Stimulated activated CD8-positive, alpha-beta memory T cell treated with anti-CD3 and anti-CD28 coated beads, Interleukin-15, amount 100 ng/mL, for 4 hours (primary cell): ENCODE measurements at places on chromosomes 2 and 18.

GRCh38 chr18:58367425-58368140 is 261.3 kb downstream of the ALPK2 start:
- no peak for DNase-seq

- DNase-seq, result no peak
Measured at GRCh38 chr18:3654442-3655253, 204.7 kb downstream of the TGIF1 start.

- no peak for DNase-seq
Measured at GRCh38 chr2:142716463-142717242, 160.8 kb upstream of the KYNU start.

GRCh38 chr2:64698177-64698643 is 44.5 kb upstream of the SERTAD2 start:
- no peak for DNase-seq

DNA sequence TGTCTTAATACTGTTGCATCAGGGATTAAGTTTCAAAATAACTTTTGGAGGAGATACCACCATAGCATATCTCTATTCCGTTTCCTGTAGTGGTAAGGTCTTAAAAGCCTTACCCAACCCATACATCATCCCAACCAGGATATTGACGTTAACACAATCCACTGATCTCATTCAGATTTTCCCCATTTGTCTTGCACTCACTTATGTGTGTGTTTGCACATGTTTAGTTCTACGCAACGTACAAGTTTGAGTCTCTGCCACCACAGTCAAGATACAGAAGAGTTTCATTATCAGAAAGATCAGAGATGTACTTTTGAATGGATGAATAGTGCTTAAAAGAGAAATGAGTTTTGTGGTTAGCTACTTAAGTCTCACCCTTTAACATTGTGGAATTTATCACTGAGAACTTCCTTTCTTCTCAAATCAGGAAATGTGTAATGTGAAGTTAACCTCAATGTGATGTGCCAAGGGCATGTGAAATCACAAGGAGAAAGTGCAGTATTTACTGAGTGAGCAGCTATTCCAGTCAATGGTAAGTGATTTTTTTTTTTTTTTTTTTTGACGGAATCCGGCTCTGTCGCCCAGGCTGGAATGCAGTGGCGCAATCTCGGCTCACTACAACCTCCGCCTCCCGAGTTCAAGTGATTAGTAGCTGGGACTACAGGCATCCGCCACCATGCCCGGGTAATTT is 69.2 kb upstream of the EPHA4 start:
- no peak for DNase-seq

GRCh38 chr2:57434972-57435371 is 611.6 kb upstream of the VRK2 start:
- DNase-seq, result no peak

GRCh38 chr2:242040303-242040655 is 170.8 kb downstream of the RTP5 start:
- no peak for DNase-seq

DNA sequence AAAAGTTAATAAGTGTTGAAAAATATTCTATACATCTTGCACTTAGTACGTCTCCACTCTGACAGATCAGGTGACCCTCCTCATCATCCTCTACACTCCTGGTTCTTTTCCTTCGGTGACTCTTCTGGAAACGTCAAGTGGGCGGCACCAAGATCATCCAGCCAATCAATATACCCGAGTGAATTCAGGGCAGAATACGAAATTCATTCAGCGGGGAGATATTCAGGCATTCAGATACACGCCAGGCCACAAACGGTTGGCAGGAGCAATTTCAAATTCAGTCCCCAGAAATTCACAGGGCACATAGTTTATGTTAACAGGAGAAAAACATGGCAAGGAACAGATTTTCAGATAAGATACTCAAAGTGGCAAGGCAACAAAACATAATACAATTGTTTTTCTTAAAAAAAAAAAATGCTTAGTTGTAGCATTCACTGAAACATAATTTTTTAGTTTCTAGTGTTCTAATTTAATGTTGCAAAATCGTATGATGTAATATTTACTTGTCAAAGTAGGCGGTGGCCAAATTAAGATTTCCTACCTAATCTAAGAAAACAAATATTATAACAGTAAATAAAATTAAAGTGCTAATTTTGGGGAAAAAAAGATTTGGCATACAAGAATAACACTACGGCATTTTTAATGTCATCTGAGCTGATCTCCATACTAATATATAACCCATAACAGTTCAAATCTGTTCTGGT is 4.2 kb downstream of the CLK1 start:
- no peak for DNase-seq

- no peak for DNase-seq
Measured at GRCh38 chr2:81528852-81529480, 1224.4 kb upstream of the LRRTM1 start.

DNA sequence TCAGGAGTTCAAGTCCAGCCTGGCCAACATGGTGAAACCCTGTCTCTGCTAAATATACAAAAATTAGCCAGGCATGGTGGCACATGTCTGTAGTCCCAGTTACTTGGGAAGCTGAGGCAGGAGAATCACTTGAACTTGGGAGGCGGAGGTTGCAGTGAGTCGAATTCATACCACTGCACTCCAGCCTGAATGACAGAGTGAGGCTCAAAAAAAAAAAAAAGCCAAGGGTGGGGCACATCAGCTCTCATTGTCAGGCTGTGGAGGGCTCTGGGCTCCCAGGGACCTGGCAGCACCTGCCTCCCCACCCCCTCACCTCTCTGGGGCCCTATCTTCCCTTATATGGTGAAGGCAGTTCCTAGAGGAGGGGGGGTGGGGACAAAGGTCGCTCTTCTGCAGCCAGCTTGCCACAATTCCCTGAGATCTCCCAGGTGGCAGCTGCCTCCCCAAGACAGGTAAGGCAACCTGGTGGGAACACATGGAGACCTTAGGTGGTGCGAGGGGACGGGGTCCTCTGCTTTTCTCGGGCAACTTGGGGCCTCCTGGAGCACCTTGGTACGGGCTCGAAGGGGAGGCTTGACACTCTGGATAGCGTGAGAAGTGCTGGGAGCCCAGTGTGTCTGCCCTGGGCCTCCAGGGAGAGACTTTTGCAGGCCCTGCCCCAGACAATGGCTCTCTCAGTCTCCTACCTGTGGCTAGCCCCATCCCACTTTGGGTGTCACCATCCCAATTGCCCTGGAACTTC is at the start of gene VIL1:
Gene VIL1 (plus strand): TSS at position 407 of the 742 bp plus-strand sequence. CDS start 4,656 bp downstream, outside the sequence.
- DNase-seq, result no peak

DNA sequence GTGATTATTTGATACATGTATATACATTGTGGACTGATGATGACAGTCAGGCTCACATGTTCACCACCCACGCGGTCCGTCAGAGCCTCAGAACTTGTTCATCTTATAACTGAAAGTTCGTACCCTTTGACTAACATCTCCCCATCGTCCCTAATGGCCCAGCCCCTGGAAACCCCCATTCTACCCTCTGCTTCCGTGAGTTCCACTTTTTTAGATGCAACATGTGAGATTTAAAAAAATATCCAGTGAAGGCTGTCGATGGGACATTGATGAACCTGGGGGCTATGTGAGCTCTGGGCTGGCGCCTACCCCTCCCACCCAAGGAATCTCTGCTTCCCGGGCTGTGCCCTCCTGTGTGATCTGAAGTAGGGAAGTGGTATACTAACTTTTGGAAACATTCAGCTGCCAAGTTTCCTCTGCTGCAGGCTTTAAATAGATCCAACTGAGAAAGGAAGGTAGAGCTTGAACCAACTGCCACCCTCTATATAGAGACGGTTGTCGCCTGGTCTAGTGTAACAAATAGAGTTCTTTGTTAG is 163.8 kb downstream of the FAM210A start:
- DNase-seq, result peak; percentile 75

- DNase-seq, result no peak
Measured at GRCh38 chr2:43412114-43412753, 183.6 kb downstream of the THADA start.

- no peak for DNase-seq
Measured at GRCh38 chr2:11922294-11922693, 175.9 kb downstream of the LPIN1 start.

GRCh38 chr2:170851635-170852034 is 34.9 kb downstream of the GAD1 start:
- no peak for DNase-seq

GRCh38 chr18:58554404-58554803 is 74.5 kb downstream of the ALPK2 start:
- no peak for DNase-seq

GRCh38 chr18:74796841-74797576 is 199.3 kb downstream of the ZNF407 start:
- no peak for DNase-seq

- no peak for DNase-seq
Measured at GRCh38 chr2:76826691-76827090, 695.5 kb downstream of the LRRTM4 start.

DNA sequence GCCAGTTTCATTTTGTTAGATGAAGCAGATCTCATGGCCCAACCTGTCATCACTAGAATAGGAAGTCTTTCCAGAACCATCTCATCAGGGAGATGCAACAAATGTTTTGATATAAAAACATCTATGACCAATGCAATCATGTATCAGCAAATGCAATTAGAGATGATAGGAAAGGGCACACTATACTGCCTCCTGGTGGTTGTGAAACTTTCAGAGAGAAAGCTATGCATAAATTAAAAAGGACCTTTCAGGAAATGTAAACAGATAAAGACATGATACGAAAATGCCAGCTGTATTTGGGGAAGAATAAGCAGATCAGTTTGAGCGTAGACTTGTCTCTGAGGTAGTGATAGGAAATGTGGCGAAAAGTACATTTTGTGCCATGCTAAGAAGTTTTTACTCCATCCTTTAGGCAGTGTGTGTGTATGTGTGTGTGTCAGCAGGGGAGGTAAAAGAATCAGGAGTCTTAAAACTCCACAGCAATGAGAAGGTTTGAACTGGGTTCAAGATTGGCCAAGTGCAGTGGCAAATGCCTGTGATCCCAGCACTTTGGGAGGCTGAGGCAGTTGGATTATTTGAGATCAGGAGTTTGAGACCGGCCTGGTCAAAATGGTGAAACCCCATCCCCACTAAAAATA is 479.3 kb downstream of the CPS1 start:
- DNase-seq, result no peak

DNA sequence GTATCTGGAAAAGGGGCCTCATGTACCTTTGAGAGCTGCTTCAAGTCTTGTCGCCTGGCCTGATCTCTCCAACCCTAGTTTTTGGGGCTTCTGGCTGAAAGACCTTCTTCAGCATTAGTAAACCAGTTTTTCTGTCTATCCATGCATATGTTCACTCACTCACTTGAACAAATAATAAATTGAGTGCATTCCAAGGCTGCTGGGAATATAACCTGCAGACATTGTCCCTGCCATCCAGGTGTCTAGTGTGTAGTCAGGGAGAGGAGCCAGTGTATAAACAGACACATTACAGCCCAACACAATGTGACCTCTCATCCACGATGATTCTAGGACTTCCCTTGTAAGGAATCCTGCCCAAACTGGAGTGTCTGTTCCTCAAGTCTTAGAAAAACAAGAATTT is 262.1 kb downstream of the PRKCE start:
- DNase-seq, result no peak

DNA sequence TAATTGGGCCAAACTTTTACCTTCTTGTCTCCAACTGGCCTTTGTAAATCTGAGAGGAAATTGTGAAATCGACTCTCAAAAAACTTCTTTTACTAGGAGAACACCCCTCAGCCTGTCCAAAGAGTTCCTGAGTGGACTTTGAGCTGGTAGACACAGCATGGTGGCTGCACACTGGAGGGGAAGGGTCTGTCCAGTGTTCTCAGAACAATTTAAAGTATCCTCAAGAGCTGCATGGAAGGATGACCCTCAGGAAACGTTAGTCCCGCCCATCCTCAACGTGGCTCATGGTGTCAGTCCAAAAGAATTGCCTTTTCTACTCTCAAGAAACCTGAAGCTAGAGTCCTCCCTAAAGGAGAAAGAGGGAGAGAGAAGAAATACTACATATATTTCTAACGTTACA is 182.7 kb downstream of the EPHA4 start:
- no peak for DNase-seq
